ENCODE measurements at places on chromosomes 4 and X.

DNA sequence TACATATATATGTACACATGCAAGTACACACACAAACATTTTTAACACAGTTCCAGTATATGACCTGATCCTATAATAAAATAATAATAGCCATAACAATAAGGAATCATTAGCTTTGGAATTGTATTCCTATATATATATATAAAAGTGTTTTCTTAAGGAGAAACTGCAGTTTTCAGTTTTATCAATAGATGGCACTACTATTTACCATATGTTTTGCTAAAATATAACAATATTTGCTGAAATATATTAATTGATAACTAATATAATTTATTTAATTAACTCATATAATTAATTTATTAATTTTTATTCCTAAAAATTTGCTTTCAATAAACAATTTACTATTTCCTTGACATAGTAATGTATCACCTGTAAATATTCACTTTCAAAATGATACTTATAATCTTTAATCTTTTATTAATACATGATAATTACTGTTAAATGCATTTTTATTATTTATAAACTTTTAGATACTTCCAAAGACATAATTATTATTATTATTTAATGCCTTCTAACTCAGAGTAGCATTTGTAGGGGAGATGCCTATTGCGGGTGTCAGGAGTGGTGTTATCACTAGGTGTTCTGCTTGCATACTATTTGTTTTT lies 599.5 kb downstream of the FSTL5 start:
- no peak for DNase-seq

- no peak for DNase-seq
These were observed 1.8 kb downstream of the CAMK2D start for GRCh38 chr4:113759696-113760093.

DNA sequence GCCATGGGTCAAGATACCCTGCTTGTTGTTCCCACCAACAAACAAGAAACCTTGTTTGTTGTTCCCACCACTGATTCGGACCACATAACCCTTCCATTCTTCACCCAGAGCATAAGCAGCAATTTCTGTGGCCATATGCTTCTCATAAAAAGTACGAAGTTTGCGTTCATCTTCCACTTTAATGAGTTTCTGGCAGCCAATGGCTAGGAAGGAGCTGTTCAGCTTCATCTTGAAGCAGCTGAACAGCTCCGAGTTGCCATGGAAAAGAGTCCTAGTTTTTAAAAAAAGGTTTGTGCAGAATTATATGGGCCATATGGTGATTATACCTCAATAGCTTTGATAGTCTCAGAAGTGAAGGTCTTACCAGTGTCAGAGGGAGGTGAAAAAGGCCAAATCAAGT lies 65.3 kb downstream of the ENOPH1 start:
- no peak for DNase-seq

GRCh38 chr4:141609243-141609642 lies 27.1 kb upstream of the IL15 start:
- DNase-seq = no peak

DNA sequence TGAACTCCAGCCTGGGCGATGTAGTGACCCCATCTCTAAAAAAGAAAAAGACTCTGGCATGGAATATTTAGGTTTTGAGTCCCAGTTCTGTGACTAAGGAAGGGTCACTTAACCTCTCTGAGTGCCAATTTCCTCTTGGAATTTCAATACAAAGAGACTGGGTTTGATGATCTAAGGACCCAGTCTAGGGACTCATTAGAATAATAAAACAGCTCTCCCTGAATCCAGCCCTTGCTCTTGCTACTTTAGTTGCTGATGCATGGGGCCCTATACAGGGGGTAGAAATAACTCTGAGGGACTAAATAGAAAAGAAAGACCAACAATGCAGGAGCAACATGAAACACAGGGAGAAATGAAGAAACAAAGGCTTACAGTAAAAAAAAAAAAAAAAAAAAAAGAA lies 12.6 kb downstream of the C4orf54 start:
- no peak for DNase-seq

DNA sequence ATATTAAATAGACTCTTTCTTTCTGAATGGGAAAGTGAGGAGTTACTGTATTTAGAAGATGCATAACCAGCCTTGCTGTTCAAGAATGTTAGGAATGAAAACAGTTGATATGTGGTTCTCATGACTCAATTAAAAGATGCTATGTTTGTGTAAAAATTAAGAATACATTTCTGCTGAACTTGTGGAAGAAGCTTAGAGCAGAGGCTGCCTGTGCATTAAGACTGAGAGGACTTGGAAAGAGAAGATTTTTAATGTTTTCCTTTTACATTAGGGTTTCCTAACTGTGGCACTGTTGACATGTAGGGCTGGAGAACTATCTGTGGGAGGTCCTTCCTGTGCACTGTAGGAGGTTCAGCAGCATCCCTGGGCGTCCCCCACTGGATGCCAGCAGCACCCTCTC lies 137.7 kb downstream of the GPR143 start:
- no peak for DNase-seq

DNA sequence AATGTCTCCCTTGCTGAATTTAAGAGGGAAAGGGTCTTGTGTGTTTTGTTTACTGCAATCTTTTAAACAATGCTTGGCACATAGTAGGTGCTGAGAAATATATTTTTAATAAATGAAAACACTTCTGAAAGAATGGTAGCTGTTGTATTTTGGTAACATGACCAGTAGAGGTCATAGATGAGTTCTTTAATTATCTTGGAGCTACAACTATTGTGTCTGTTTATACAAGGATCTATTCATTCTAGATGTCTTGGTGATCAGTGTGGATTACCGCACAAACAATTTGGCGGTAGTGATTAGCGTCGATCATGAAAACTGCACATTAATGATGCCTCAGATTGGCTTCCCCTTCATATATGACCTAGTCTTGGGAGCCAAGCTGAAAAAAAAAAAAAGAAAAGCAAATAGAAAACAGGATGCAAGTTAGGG lies 21.4 kb upstream of the SCRG1 start:
- DNase-seq = peak; percentile 30

GRCh38 chrX:1300449-1300848 lies 31.8 kb downstream of the CSF2RA start:
- no peak for DNase-seq

DNA sequence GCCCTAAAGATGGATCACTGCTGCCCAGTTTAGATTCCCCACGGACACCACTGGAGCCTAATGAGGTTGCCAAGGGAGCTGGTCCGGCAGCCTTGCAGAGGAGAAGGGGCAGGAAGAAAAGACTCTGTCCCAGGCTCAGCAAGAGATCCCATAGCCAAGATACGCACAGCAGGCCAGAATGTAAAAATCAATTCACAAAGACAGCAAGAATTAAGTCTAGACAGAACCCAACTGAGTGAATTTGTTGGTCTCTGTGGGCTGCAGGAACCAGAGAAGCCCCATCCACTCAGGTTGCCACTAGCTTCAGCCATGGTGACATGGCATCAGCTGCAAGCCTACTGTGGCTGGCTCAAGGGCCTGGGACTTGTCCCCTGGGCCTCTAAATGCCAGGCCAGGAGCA lies 22.9 kb downstream of the TSC22D3 start:
- no peak for DNase-seq

DNA sequence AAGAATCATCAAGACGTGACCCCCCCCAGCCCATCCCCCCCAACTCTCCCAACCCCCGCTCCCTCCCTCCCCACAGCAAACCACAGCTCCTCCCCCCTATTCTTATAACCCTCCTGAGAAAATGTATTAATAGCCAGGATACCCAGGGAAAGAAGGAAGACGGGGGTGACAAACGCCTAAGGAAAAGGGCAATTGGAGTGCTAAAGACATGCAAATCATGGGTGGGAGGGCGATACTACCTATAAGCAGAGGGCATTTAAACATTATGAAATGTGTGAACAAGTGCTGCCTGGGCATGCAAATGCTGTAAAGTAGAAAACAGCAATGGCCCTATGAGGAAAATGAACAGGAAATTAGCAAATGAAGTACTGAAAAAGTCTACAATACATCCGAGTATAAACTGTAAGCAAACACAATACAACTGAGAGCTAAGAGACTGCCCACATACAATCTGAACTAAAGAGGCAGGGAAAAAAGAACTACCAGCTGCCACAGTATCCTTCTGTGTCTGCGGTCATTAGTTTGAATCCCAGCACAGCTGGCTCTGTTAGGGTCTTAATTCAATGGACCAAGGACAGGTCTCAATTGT lies 2.4 kb downstream of the CXXC4 start:
- DNase-seq = no peak

GRCh38 chr4:163193717-163194116 lies 27.0 kb upstream of the NAF1 start:
- no peak for DNase-seq

- no peak for DNase-seq
These were observed 335.6 kb upstream of the TRAM1L1 start for GRCh38 chr4:117420948-117421347.

GRCh38 chr4:152327606-152328453 lies 208.1 kb downstream of the FBXW7 start:
- peak; percentile 26 for DNase-seq

DNA sequence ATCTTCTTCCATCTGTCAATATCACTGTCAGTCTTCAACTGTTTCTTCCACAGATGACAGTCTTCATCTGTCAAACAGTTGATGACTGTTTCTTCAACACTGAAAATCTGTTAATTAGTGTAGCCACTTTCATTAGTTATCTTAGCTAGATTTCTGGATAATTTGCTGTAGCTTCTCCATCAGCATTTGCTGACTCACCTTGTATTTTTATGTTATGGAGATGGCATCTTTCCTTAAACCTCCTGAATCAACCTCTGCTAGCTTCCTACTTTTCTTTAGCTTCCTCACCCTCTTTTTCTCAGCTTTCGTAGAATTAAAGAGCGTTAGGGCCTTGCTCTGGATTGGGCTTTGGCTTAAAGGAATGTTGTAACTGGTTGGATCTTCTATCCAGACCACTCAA lies 25.1 kb downstream of the USP53 start:
- no peak for DNase-seq

DNA sequence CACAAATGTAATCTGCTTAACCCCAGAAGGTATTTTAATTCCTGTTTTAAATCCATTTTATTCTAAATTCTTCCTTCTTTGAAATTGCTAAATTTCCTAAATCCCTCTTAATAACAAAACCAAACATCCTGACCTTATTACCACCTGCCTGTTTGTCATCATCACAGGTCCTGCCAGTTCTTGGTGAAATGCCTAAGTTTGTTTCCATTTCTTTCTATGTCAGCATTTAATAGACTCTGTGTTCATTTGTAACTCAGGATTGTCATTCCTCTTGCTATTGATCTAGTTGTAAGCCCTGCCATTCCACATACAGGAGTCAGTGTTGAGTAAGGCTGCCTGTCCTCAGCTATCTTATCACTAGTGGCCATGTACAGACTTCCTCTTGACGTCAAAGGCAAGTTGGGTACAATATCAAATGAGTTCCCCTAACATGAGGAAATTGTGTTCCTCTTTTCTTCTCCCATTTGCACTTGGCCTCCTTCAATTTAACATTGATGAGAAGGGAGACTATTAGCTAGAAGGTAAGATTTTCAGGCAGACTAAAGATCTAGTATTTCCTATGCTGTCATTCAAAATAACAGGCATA lies 440.1 kb downstream of the AFF2 start:
- DNase-seq = no peak

GRCh38 chrX:134373736-134374135 lies 86.2 kb upstream of the HPRT1 start:
- no peak for DNase-seq

- DNase-seq = no peak
These were observed 59.3 kb downstream of the MAPK10 start for GRCh38 chr4:86300516-86300915.

- peak; percentile 62 for DNase-seq
These were observed 5.6 kb downstream of the CYSLTR1 start for GRCh38 chrX:78321809-78322208.

DNA sequence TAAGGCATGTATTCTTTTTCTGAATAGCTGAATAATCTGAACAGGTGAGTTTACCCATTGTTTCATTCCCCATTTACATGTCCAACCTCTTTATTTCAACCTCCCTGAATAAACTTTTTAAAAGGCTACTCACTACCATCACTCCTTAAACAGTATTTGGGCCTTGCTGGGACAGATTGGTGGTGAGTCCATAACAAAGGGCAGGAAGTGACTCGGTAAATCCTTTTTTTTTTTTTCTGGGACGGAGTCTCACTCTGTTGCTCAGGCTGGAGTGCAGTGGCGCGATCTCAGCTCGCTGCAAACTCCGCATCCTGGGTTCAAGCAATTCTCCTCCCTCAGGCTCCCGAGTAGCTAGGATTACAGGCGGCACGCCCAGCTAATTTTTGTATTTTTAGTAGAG lies 23.4 kb upstream of the SEC24B start:
- no peak for DNase-seq

DNA sequence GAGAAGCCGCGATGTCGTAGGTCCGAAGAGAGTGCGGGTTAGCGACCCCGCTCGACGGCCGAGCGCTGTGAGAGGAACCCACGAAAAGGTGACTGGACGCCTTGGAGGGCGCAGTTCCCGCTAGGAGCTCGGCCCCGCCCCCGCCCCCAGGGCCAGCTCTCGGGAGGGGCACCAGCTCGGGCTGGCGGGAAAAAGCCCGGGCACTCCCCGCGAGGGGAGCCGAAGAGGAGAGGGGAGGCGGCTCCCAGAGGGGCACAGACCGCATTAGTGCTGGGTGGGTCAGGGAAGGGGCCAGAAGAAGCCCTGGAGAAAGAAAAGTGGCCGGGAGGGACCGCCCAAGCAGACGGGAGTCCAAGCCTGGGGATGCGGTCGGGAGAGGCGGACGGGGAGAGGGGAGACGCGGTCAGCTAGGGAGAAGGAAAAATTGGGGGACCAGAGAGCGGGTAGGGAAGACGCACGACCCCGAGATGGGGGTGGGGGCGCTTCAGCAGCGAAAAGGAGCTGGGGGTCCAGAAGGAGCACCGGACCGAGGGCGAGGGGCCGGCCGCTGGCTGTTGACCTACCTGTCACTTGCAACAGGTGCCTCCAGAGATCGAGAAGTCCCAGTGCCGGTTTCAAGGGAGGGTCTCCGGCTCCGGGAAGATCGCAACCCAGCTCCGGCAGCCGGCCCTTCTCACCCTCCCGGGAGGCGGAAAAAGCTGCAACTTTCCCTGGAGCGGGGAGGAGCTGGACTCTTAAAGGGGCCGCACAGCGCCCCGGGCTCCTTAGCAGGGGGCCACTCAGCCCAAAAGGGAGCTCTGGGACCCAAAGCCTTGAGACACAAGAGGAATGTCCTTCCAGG lies at the start of gene SYTL4:
Gene SYTL4, minus strand, starts transcription at position 681 of the 841 bp plus-strand sequence. CDS start 30,084 bp downstream, outside the sequence.
- DNase-seq = no peak

DNA sequence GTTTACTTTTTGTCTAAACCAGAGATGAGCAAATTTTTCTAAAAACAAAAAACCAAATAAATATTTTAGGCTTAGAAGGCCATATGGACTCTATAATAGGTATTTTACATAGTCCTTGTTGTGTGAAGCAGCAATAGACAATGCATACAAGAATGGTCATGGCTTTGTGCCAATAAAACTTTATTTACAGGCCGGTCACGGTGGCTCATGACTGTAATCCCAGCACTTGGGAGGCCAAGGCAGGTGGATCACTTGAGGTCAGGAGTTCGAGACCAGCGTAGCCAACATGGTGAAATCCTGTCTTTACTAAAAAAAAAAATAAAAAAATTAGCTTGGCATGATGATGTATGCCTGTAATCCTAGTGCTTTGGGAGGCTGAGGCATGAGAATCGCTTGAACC lies 227.6 kb downstream of the CBR4 start:
- no peak for DNase-seq

- peak; percentile 20 for DNase-seq
These were observed 7.4 kb upstream of the MGST2 start for GRCh38 chr4:139658185-139658584.

All from CD4-positive, alpha-beta T cell treated with Interleukin-2 at 100 ng/mL for 4 hours (primary cell).